GM10248 (cell line): ENCODE measurements at places on chromosomes 5 and 9.
A peak's percentile ranks its signal among the peaks of the same experiment; 100 is the strongest.

- DNase-seq, result no peak
These were observed 127.2 kb upstream of the MARCHF11 start for GRCh38 chr5:16306812-16307211.

DNA sequence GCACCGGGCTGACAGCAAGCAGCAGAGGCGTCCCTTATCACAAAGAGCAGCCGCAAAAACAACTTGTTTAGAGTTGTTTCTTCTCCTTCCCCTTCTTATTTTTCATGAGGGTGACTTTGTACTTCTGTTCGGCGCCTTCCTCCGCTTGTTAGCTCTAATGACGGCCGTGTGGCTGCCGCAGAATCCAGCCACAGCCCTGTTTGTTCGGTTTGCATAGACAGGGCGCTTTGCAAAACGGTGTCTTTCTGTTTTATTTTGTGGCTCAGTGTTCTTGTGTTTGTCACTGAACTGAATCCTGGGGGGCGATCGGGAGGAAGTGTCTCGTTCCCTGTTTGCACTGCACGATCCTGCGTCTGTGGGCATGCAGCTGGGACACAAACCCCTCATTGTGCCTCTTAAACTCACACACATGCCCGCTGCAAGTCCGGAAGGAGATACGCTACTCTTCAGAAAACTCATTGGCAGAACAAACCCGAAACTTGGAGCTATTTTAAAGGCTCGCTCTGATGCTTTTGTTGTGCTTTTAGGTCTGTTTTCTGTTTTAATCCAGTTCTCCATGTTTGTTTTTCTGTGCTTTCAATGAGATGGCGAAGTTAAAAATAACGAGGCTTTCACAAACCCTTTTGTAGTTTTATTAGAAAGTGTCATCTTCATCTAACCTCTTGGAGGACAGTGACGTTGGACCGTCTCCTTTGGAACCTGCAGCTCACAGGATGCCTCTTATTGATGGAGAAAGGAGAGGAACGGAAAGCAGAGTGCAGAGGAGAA lies 213.9 kb downstream of the IRX2 start:
- DNase-seq, result no peak

DNA sequence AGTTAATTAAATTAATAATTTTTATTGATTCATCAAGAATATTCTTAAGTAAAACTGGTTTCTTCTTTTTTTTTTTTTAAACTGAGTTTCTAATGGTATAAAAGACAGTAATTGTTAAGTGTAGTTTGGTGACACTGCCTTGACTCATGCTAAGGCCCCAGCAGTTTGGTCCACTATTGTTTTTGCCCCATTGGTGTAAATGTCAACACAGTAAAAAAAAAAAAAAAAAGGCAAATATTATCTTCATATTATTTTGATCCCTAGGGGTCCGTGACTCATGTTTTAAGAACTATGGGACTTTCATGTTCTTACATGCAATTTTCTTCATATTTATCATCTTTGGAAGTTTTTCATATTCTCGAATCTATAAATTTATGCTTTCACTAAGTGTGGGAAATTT lies 29.2 kb upstream of the JAK2 start:
- no peak for DNase-seq

GRCh38 chr9:117487555-117488175 lies 72.8 kb upstream of the ASTN2 start:
- DNase-seq, result peak; percentile 65

GRCh38 chr9:133558191-133559126 lies 24.0 kb downstream of the ADAMTSL2 start:
- peak; percentile 87 for DNase-seq

DNA sequence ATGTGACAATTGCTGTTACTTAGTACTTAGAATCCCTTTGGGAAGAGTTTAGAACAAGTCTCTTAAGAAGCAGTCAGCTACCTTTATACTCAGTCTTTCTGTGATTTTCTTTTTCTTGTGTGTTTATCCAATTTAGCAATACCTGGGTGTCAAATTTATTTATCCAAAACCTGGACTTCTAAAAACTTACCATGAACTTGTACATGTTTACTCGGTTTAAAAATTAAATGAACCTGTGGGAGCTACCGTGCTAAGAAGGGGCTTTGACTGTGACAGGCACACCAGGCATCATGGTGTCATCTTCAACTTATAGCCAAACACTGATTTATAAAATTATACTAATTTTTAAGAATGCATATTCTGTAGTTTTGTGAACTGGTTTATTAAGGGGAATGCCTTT lies 96.5 kb downstream of the XRCC4 start:
- DNase-seq, result no peak

GRCh38 chr9:70435948-70436347 lies 21.5 kb upstream of the KLF9 start:
- no peak for DNase-seq

GRCh38 chr5:147567917-147568598 lies 58.2 kb upstream of the DPYSL3 start:
- DNase-seq, result no peak

DNA sequence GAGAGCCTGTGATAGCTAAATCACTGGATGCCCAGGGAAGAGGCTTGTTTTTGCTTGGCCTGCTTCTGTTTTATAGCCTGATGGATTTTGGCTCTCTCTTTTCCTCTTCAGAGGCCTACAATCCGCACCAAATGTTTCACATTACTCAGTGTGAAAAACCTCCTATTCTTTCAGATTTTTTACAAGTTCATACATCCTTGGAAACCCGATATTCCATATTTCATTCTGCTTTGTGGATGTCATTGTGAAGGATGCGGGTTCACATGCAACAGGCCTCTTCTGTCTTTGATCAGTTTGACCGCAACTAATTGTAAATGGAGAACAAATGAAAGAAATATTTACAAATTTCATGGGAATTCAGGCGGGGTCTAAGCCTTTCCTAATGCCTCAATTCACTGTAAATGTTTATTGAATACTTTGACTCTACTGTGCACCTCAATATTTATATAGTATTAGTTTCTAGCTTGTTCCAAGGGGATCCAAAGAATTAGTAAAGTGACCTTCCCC lies 269.9 kb downstream of the DMRT2 start:
- no peak for DNase-seq

DNA sequence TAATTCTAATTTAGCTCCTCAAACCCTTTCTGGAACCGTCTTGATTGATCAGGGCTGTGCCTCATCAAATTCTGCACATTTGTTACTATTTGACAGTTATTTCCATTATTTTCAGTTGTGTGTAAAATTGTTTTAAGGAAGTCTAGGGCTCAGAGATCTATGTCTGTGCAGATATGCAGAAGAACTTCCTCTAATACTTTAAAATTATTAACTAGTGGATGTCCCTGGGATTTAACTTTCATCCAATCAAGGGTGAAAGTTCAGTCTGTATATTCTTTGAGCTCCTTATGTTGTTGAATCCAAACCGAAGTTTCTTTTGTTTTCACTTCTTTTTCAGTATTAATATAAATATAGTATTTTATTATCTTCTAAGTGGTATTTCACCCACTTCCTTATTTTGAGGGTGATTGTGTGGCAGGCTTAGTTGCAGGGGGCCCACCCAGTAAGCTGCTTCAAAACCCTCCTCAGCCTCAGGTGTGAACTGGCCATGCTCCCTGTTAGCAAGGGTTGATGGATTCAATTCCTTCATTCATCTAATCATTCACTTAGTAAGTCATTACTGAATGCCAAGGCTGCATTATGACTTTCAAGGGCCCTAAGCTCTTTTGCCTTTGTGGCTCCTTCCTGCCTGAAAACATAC lies 2.1 kb upstream of the CAMLG start:
- DNase-seq, result no peak

- no peak for DNase-seq
These were observed 50.5 kb downstream of the PALM2AKAP2 start for GRCh38 chr9:109830545-109830944.

DNA sequence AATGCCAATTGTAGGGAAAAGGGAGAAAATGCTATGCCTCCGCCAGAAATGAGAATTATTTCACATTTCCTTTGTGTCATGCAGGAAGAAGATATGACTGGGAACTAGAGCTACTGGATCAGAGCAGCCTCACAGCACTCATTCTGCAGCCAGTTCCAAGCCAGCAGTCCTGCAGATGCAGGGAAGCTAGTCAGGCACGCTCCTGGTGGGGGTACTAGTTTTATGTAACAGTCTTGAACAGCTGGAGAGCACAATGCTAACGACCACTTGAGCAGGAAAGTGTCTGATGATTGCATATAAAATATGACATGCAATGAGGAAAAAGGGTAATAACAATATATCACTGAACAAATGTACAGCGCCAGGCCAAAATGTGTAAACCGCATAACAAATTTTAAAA lies 21.7 kb downstream of the CDH10 start:
- DNase-seq, result no peak

DNA sequence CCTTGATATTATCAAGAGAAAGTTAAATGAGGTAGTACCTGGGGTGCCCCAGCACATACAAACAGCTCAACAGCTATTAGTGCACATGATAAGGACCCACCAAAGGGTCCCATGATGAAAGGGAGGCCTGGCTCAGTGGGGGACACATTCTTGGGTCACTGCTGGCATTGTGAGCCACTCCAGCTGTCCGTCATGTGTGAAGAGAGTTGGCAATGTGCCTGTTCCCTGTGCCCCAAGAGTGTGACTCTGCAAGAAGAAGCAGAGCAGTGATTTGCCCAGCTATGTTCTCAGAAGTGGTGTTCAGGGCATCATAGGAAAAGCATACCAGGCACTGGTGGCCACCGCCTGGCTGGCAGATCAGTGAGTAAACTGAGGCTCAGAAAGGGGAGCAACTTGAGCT lies 37.1 kb upstream of the TDRD7 start:
- no peak for DNase-seq

- no peak for DNase-seq
These were observed 25.1 kb downstream of the CDHR2 start for GRCh38 chr5:176574297-176574591.

DNA sequence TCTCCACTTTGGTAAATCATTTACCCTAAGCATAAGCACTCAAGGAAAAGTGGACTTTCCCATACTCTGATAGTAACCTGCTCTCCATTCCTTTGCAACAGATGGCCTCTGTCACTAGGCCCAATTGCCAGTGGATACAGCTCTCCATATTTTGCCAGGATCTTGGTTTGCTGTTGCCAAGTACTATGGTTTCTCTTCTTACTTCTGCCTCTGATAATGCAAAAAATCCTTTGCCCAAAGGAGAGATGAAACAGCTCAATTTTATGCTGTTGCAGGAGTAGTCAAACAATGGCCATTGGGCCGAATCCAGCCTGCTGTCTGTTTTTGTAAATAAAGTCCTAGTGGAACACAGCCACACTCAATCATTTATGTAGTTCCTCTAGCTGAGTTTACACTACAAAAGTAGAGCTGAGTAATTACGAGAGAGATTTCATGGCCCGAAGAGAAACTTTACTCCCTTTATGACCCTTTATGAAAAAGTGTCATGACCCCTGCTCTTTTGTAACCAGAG lies 92.5 kb downstream of the HTR4 start:
- DNase-seq, result no peak

- DNase-seq, result peak; percentile 53
These were observed 42.3 kb downstream of the MARCHF3 start for GRCh38 chr5:126988021-126988569.

GRCh38 chr5:126016256-126016655 lies 407.0 kb upstream of the GRAMD2B start:
- no peak for DNase-seq

DNA sequence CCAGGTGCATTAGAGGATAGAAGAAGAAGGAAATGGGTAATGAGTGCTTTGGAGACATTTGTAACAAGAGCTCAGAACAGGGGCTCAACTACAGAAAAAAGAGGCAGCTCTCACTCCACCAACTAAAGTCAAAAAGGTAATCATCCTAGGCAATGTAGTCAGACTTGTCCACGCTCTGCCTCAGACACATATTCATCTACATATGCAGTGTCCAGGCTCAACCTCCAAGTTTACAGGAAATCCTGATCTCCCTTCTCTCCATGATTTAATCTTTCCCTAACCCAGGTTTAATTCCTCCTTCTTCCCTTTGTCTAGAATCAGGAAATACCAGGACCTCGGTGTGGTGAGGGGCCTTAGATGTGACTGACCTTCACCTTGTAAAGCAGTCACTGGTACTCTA lies 65.7 kb upstream of the SELENOP start:
- DNase-seq, result no peak

GRCh38 chr5:59058237-59058636 lies 475.4 kb downstream of the RAB3C start:
- DNase-seq, result no peak

GRCh38 chr9:73565026-73565425 lies 413.4 kb downstream of the ANXA1 start:
- no peak for DNase-seq

DNA sequence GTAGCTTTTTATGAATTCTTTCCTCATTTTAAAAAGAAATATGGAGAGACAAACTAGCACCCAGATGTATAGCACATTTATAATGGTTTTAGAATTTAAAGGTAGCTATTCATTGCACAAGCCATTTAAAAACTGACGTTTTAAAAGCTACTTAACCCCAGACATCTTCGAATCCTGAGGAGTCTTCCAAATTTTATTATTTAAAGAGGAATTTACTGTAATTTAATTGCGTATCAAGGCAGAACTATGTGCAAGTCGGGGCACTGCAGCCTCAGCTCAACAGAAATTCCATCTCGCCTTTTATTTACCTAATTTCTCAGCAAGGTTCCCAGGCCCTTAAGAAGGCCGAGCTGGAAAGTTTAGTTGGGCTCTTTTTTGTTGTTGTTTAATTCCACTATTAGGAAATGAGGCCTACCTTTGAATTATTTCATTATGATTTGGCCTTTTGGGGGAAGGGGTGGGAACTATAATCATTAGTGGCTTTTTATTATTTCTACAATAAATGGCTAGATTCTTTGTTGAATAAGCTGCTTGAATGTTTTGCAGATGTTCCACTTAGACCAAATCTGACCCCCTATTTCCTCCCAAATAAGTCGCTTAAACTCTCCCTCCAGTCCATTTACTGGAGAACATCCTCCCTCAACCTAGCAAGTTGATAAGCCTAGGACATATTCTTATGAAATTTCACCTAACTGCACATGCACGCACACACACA lies 20.2 kb downstream of the NR2F1 start:
- DNase-seq, result no peak

- DNase-seq, result no peak
These were observed 100.5 kb downstream of the PSAT1 start for GRCh38 chr9:78397454-78397853.

- DNase-seq, result no peak
These were observed 83.8 kb downstream of the TMEM167A start for GRCh38 chr5:82993416-82993815.

DNA sequence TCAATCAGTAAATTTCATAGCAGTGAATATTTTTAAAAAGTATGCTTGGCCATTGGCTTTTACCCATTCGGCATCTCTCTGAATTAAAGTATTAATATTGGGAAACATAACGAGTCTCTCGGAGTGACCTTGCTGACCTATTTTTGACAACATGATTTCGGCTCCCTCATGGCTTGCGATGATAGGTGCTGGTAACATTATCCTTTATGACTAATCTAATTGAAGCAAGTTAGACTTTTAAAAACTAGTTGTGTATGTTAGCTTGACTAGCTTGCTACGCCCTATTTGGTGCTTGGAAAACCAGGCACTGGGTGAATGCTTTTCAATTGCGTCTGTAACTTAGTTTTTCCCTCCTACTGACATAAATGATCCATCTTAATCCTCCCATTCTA lies 1.1 kb downstream of the ZNF366 start:
- DNase-seq, result no peak

GRCh38 chr9:80797101-80797829 lies 892.1 kb downstream of the TLE1 start:
- no peak for DNase-seq
